ENCODE measurements at places on chromosomes 5 and 9. TPM values are rescaled to one million over a fixed set of nuclear protein-coding genes. Genes with fewer than 3 reads are reported as not detected.
A peak's percentile ranks its signal among the peaks of the same experiment; 100 is the strongest.

DNA sequence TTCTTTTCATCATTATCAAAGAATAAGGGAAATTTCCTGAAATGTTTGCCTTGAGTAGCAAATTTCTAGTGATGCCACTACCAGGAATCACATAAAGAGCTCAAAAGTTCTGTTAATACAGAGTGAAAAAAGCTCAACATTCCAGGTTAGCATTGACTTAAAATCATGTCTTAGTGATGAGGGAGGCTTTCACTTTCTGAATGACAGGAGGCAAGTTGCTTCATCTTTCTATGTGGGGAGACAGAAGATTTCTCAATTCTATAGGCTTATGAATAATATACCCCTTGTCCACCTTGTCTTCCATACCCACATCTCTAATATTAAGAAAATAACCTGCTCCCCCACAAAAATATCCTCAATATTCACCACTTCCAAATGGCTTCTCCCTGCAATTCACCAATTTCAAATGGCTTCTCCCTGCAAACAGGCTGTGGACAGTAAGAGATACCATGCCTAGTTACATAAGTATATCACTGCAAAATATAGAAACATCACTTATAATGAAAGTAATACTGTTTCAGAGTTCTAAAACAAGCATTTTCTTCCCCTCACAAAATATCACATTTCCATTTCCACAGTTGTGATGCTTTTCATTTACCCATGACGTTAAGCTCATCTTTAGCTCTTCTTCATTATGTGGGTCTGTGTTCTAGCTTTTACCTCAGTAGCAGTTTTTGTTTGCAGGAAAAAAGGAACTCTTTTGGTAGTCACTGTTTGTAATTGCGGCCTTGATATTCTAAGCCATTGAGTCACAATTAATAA lies 2.2 kb upstream of the JAK2 start:
- no peak for DNase-seq
- peak overlapping the region; percentile 24 for H3K4me3 ChIP-seq
- H3K27ac ChIP-seq, result peak overlapping the region; percentile 54

GRCh38 chr5:113195771-113196170 lies 219.2 kb downstream of the DCP2 start:
- H3K4me3 ChIP-seq, result no peak overlapping the region
- no peaks in the 10 kb centered on the region for H3K4me1 ChIP-seq
- H3K36me3 ChIP-seq, result no peaks in the 10 kb centered on the region
- DNase-seq, result no peak
- H3K27me3 ChIP-seq, result peaks cover 4% of the 10 kb centered on the region

DNA sequence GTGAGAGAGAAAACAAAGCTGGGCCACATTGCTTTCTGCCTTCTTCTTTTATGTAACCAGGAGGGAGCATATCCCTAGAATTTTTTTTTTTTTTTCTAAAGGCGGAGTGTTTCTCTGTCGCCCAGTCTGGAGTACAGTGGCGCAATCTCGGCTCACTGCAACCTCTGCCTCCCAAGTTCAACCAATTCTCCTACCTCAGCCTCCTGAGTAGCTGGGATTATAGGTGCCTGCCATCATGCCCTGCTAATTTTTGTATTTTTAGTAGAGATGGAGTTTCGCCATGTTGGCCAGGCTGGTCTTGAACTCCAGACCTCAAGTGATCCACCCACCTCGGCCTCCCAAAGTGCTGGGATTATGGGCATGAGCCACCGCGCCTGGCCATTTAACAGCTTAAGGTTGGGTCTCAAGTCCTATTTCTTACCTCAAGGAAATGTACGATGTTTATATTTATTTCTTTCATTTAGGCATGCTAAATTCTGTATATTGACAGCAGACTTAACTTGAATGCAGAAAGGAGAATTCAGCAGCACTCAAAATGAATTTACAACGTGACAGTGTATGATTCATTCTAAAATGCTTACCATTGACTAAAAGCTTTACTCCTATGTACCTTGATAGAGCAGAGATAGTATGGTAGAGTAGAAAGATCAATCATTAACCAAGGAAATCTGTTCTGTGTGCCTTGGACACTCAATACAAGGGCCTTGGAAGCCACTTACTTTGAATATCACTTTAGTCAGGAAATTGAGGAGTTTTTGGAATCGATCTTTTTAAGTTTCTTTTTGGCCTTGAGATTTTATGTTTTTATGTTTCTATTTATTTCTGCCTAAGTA lies 100.9 kb downstream of the F2RL2 start:
- H3K27me3 ChIP-seq, result no peaks in the 10 kb centered on the region
- no peak overlapping the region for H3K4me3 ChIP-seq
- DNase-seq, result no peak
- peaks cover 7% of the 10 kb centered on the region for H3K4me1 ChIP-seq
- H3K36me3 ChIP-seq, result peaks cover 1% of the 10 kb centered on the region
- no peak overlapping the region for H3K27ac ChIP-seq

DNA sequence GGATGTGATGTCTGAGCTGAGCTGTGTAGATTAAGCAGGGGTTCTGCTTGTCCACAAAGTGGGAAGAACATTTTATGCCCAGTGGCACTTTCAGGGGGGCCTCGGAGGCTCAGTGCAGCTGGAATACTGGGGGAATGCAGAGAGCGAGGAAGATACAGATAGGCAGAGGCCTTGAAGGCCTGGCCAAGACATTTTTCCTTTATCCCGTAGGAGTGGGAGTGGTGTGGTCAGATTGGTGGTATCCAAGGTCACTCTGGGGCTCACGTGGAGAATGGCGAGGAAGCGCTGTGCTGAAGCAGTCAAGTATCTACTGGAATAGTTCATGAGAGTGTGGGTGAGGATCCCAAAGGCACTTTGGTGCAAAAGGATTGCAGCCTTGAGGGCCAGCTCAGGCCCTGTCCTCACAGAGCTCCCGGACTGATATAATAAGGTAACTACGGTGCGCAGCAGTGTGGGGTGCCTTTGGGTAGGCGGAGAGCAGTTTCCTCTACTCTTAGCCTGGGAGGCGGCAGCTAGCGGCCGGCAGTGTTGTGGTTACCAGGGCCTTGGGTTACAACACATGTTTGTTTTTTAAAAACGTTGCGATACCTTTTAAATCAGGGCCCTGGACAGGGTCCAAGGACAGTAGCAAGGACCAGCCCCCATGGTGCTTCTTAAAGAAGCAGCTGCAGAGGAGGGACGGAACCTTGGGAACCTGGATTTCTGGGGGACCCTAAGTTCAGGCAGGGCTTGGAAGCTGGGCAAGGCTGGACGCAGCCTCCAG lies 10.8 kb upstream of the CCDC69 start:
- H3K27ac ChIP-seq, result peak overlapping the region; percentile 89
- no peaks in the 10 kb centered on the region for H3K36me3 ChIP-seq
- H3K4me1 ChIP-seq, result peaks cover 87% of the 10 kb centered on the region
- DNase-seq, result no peak
- H3K27me3 ChIP-seq, result no peaks in the 10 kb centered on the region
- peak overlapping the region; percentile 62 for H3K4me3 ChIP-seq

- H3K4me3 ChIP-seq, result no peak overlapping the region
- no peaks in the 10 kb centered on the region for H3K4me1 ChIP-seq
- DNase-seq, result no peak
These were observed 37.2 kb upstream of the SLC9A3 start for GRCh38 chr5:561408-561807.

- H3K4me3 ChIP-seq, result no peak overlapping the region
- no peaks in the 10 kb centered on the region for H3K36me3 ChIP-seq
- H3K27ac ChIP-seq, result no peak overlapping the region
- DNase-seq, result no peak
These were observed 5.9 kb upstream of the QSOX2 start for GRCh38 chr9:136251264-136252115.

GRCh38 chr9:128254362-128254761 lies 21.4 kb downstream of the GOLGA2 start:
- peaks cover 25% of the 10 kb centered on the region for H3K4me1 ChIP-seq
- H3K4me3 ChIP-seq, result no peak overlapping the region
- H3K36me3 ChIP-seq, result peaks cover 20% of the 10 kb centered on the region

Gene ANKRD31
- 0.13 TPM for total RNA-seq

Gene ZFP2
- 0.44 TPM for total RNA-seq

- peak overlapping the region; percentile 78 for H3K4me3 ChIP-seq
- peaks cover 7% of the 10 kb centered on the region for H3K36me3 ChIP-seq
- H3K27ac ChIP-seq, result peak overlapping the region; percentile 91
- H3K27me3 ChIP-seq, result no peaks in the 10 kb centered on the region
These were observed 135.4 kb downstream of the UGCG start for GRCh38 chr9:112032009-112032408.

DNA sequence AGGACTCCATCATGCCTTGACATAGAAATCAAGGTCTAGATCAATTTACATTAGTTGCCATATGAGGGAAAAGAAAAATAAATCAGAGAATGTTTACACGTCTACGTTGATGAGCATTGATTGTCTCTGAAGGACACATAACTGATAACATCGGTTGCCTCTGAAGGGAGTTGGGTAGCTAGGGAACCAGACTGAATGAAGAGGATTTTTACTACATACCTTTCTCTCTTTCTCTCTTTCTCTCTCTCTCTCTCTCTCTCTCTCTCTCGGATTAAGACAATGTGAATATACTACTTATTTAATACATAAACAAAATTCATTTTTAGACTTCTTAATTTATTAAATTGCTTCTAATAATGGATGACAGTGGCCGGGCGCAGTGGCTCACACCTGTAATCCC lies 118.4 kb upstream of the DAPK1 start:
- DNase-seq, result no peak
- no peaks in the 10 kb centered on the region for H3K4me1 ChIP-seq
- no peak overlapping the region for H3K4me3 ChIP-seq
- H3K27ac ChIP-seq, result no peak overlapping the region
- no peaks in the 10 kb centered on the region for H3K36me3 ChIP-seq

Gene VAV2
- total RNA-seq, result 92.9 TPM

GRCh38 chr5:78430866-78431265 lies 70.4 kb downstream of the SCAMP1 start:
- no peak overlapping the region for H3K4me3 ChIP-seq
- peaks cover 58% of the 10 kb centered on the region for H3K36me3 ChIP-seq
- DNase-seq, result no peak
- no peaks in the 10 kb centered on the region for H3K27me3 ChIP-seq
- H3K4me1 ChIP-seq, result no peaks in the 10 kb centered on the region

DNA sequence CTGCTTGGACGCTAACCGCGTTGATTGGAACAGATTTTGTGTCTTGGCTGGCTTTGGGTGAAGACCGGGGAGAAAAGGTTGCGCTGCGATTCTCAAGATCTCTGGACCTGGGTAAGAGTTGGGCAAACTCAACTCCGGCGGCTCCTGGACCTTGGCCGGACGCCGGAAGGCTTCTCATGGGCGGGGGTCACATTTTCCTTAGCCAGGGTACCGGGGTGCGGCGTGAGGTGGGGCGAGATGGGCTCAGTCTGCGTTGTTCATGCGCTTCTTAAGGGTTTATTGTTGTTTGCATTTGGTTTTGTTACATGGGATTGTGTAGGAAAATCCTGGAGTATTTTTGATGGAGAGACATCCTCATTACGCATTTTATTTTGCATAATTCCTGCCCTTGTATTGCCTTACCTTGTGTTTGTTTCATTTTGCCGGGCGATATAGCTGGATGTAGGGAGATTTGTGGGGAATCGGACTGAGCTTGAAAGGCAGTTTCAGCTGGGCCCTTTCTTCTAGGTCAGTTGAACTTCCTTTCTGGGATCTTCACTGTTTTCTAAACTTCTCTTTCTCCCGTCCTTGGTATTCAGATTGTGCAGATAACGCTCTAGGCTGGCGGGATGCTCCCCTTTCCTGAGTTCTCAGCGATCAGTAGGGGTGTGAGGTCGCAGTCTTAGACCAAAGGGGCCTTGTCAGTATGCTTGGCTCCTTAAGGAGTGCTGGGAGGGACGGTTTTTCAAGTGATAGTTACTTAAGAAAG lies 524 bp downstream of the MEGF10 start:
- H3K4me3 ChIP-seq, result no peak overlapping the region
- no peak overlapping the region for H3K27ac ChIP-seq
- no peak for DNase-seq
- H3K4me1 ChIP-seq, result peaks cover 14% of the 10 kb centered on the region
- no peaks in the 10 kb centered on the region for H3K36me3 ChIP-seq
- peaks cover 59% of the 10 kb centered on the region for H3K27me3 ChIP-seq

- no peaks in the 10 kb centered on the region for H3K36me3 ChIP-seq
- peaks cover 16% of the 10 kb centered on the region for H3K27me3 ChIP-seq
- no peak for DNase-seq
- H3K4me3 ChIP-seq, result no peak overlapping the region
These were observed 64.9 kb downstream of the GNAQ start for GRCh38 chr9:77966718-77967117.

Gene TLX3
- total RNA-seq, result not detected

GRCh38 chr5:161299053-161299452 lies 247.5 kb downstream of the GABRB2 start:
- DNase-seq, result no peak
- no peaks in the 10 kb centered on the region for H3K4me1 ChIP-seq
- no peak overlapping the region for H3K4me3 ChIP-seq
- no peak overlapping the region for H3K27ac ChIP-seq
- H3K36me3 ChIP-seq, result no peaks in the 10 kb centered on the region

GRCh38 chr9:76756268-76756640 lies 8.0 kb upstream of the PCA3 start:
- H3K27me3 ChIP-seq, result no peaks in the 10 kb centered on the region
- H3K27ac ChIP-seq, result peak overlapping the region; percentile 78
- H3K36me3 ChIP-seq, result no peaks in the 10 kb centered on the region

Gene SAPCD2
- total RNA-seq, result 0.81 TPM

GRCh38 chr9:21901546-21901945 lies 92.6 kb downstream of the CDKN2A start:
- no peaks in the 10 kb centered on the region for H3K27me3 ChIP-seq
- H3K4me1 ChIP-seq, result peaks cover 3% of the 10 kb centered on the region
- no peak overlapping the region for H3K4me3 ChIP-seq
- no peak for DNase-seq

Gene GPR107
- 17.7 TPM for total RNA-seq

DNA sequence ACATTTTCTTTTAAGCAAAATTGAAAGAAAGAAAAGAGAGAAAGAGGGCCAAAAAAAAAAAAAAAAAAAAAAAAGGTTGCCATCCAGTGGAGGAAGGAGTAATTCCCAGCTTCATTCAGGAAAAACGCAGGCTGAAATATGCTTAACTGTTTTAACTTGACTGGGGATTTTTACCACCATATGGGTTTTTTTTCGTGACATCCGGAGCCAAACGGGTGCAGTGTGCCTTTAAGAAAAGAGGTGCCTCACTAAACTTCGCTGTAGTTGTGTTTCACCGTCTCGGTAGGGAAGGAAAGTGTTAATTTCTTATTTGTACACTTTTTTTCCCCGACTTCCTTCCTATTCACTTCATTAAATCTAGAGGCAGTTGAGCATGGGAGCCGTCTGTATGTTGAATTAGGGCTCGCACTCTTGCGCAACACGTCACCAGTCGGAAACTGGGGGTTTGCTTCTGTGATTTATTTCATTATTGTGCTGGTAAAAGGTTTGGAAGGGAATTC lies 143.0 kb downstream of the SMARCA2 start:
- peak overlapping the region; percentile 87 for H3K27ac ChIP-seq
- H3K27me3 ChIP-seq, result no peaks in the 10 kb centered on the region
- H3K4me3 ChIP-seq, result peak overlapping the region; percentile 89
- H3K36me3 ChIP-seq, result peaks cover 16% of the 10 kb centered on the region
- no peak for DNase-seq

DNA sequence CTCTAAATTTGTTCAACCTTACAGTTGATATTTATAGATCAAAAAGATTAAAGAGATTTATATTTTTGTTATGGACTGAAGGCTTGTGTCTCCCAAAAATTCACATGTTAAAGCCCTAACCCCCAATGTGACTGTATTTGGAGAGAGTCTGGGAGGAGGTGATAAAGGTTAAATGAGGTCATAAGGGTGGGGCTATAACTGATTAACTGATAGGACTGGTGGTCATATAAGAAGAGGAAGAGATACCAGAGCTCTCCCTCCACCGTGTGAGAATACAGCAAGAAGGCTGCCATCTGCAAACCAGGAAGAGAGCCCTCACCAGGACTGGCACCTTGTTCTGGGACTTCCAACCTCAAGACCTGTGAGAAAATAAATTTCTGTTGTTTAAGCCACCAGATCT lies 264.3 kb downstream of the ENC1 start:
- H3K27ac ChIP-seq, result no peak overlapping the region
- no peaks in the 10 kb centered on the region for H3K4me1 ChIP-seq
- no peaks in the 10 kb centered on the region for H3K36me3 ChIP-seq
- DNase-seq, result no peak
- peaks cover 2% of the 10 kb centered on the region for H3K27me3 ChIP-seq
- H3K4me3 ChIP-seq, result no peak overlapping the region

Measured in activated B cell treated with CpG ODN at 0.5 μM for 24 hours (primary cell).